Endodermal cell (in vitro differentiated cells): ENCODE measurements at places on chromosomes 6 and 20.
A peak's percentile ranks its signal among the peaks of the same experiment; 100 is the strongest.

- DNase-seq, result no peak
Observed at GRCh38 chr6:157075549-157076450, 247.5 kb downstream of the TMEM242 start.

DNA sequence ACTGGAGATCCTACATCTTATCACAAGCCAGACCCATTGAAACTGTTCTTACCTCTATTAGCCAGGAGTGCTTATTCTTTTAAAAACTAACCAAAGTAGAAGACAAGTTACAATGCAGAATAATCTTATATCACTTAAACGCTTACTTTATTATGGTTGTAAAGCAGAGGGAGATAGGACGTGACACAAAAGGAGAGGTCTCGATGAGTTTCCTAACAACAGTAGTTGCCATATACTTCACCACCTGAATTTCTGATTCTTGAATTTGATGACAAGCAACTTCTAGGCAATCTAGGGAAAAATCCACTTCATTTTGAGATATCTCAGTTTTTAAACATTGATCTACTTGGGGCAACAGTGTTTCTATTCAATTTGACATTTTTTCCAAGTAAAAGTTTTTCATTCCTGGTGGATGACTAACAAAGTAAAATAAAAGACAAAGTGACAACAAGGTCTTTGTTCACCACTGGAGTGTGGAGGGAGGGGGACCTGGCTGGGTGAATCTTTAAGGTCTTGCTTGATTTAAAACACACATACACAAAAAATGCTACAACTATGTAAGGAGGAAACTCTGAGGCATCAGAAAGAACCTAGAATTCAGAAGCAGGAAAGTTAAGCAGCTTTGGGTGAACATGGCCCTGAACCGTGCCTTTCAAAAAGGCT lies 110.9 kb downstream of the SMLR1 start:
- DNase-seq, result no peak

- no peak for DNase-seq
Observed at GRCh38 chr6:32424589-32425300, 14.9 kb upstream of the HLA-DRA start.

GRCh38 chr6:7051780-7052442 lies 55.9 kb upstream of the RREB1 start:
- DNase-seq, result peak; percentile 88

DNA sequence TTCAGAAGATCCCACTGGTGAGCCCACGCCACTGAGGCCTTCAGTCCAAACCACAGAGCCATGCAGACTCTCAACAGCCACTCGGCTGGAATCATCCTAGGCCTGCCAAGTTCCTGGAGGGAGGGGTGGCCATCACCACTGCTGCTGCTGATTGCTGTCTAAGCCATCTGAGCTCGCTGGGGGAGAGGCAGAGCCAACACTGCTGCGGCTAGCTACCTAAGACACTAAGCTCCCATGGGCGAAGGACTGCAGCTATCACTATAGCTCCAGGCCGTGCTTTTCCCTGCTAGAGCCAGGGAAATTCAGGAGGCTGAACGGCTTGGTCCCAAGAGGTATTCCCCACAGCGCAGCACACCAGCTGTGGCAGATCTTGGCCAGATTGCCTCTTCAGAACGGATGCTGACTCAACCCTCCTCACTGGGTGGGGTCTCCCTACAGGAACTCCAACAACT lies 73.6 kb downstream of the TBC1D32 start:
- no peak for DNase-seq

DNA sequence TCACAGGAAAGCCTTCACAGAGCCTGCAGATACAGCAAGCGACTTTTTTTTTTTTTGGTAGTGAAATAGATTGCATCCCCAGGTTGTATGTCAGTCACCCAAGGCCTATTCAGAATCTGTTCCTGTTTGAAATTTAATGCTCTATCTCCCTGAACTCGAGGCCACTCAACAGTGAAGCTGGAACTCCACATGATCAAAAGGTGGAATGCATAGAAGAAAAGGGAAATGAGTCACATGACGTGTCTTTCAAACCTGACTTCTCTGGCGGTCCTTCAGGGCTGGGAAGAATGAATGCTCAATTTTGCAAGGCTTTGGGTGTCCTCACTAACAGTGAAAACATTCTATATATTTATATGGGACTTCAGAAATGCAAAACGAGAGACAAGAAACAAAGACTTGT lies 88.4 kb upstream of the B3GAT2 start:
- no peak for DNase-seq

DNA sequence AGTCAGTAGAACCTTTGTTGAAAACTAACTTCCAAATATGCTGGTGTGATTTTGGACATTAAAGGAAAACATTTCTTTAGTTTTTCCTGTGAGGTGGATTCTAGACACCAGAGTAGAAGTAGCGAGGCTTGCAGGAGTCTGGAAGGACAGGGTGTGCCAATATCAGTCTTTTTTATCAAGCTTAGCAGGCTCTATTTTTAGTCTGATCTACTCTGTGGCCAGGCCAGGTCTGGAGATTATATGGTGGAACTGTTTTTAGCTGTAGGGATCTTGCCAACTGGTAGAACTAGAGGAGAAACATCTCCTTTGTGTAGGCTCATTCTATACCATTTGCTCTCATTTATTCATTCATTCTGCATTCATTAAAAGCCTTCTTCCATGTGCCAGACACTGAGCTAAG lies 42.7 kb downstream of the LRP11 start:
- DNase-seq, result no peak

- DNase-seq, result no peak
Observed at GRCh38 chr20:63365601-63366389, 4.6 kb upstream of the CHRNA4 start.

DNA sequence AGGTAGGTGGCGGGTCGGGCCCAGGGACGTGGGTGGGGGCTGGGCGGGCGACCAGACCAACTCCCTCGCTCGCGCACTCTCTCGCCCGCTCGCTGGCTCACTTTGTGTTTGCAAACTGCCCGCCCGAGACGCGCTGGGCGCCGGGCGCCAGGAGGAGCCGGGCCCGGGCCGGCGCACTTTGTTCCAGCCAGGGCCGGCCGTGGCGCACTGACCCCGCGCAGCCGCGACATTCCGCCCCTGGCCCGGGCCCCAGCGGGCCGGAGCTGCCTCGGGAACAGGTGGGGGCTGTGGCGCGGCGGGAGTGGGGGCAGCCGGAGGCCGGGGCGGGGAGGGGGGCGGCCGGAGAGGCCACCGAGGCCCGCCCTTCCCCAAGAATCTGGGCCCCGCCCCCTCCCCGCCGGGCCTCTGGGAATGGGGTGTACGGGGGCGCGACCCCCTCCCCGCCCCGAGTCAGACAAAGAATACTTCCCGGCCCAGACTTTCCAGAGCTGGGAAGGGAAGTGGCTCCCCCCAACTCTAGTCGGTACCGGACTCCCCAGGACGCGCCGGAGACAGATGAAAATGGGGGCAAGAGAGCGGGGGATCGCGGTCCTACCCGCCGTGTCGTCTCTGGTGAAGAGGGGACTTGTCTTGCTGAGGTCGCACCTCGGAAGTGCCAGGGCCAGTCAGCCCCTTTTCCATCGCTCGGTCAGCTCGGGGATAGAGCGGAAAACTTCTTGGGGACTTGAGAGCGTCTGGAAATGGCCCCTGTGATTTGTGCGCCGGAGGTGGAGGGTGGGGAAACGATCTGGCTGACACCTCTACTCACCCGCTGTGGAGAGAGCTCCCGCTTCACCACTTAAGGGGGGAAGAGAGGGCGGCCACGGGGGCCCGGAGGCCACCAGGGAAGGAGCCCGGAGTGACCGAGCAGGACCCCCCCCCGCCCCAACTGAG lies 951 bp downstream of the FOXP4 start:
- DNase-seq, result peak; percentile 84

GRCh38 chr20:35772563-35773058 lies 796 bp downstream of the PHF20 start:
- DNase-seq, result no peak

DNA sequence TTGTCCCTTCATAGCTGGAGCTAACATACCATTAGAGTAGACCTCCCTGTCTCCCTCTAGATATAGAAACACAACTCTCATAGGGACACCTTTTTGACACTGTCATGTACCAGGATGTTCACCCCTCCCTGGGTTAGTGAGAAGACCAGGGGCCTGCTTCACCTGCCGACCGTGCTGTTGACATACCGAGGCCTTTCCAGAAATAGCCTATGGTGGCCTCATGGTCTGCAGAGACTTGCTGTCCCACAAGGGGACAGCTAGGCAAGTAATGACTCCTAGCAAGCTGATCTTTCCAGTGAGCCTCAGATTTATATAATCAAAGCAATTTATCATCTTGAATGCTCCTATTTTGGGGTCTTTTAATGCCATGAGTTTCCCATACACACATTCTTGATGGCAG lies 15.0 kb downstream of the ZDHHC14 start:
- DNase-seq, result no peak

GRCh38 chr6:126102358-126102757 lies 116.0 kb downstream of the TRMT11 start:
- no peak for DNase-seq

- DNase-seq, result no peak
Observed at GRCh38 chr6:7467007-7467897, 74.2 kb upstream of the DSP start.

DNA sequence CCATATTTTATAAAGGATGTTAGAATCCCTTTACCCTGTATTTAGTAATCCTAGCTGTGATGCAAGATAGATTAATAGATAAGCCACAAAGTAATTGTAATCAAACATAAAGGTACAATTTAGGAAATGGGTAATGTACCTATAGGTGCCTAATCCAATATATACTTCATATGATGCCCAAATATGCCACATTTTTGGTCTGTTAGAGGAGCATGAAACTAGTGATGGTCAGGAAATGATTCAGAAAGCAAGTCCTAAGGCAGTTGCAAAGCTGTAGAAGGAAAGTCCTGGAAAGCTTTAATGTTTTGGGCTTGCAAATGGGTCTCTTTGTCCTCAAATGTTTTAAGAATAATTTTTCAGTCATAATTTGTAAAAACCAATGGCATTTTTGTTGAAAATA lies 76.6 kb upstream of the PTPRK start:
- no peak for DNase-seq

DNA sequence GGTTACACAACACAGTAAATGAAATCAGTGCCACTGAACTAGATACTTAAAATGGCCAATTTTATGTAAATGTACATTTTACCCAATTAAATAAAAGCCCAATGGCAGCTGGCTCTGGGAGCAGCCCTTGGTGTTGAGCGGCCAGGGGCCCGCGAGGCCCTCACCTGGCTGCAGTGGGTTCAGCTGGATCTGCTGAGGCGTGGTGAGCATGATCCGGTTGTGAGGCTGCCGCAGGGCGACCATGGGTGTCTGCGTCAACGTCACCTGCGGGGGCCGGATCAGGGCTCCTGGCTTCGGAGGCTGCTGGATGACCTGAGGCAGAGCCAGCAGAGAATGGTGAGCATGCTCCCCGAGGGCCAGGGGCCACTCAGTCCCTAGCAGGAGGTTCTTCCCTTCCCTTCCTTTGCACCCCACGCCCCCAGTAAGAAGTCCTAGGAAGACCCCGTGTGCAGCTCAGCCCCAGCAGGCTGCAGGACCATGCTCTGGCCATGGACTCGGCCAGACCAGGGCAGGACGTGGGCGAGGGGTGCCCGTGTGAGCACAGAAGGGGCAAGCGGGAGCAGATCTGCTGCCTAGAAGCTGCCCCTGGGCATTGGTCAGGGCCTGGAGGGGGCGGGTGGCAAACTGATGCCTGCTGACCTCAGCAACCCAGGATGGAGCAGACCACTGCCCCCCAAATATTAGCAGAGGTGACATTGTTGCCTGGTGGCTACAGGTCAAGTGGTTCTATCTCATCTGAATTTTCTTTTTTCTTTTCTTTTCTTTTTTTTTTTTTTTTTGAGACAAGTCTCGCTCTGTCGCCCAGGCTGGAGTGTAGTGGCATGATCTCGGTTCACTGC lies 61.9 kb downstream of the TAF4 start:
- no peak for DNase-seq

GRCh38 chr20:16917636-16918035 lies 169.5 kb downstream of the OTOR start:
- DNase-seq, result no peak

GRCh38 chr20:51661609-51662178 lies 106.5 kb downstream of the ATP9A start:
- DNase-seq, result no peak

DNA sequence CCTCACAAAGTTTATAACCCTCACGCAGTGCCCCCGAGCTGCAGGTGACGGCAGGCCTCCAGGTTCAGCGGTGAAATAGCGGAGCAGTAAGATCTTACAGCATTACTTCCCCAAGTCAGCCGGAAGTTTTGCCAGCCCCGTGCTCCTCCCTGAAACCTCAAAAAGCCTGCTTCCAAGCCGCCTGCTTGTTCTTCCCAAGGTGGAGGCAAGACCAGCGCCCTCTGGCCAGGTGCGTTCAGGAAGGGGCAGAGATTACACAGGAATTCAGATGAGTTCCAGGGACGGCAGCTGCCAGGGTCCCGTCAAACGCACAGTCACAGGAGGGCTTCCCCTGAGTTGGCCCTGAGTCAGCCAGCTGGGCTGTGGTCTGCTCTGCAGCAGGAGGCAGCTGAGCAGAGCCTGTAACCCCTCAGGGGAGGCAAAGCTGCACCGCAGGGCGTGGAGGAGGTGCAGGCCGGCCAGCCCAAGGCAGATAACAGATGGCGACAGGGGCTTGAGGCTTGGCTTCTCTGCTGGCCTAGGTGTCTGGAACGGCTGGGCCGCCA lies 124.1 kb upstream of the RPS6KA2 start:
- DNase-seq, result peak; percentile 81

DNA sequence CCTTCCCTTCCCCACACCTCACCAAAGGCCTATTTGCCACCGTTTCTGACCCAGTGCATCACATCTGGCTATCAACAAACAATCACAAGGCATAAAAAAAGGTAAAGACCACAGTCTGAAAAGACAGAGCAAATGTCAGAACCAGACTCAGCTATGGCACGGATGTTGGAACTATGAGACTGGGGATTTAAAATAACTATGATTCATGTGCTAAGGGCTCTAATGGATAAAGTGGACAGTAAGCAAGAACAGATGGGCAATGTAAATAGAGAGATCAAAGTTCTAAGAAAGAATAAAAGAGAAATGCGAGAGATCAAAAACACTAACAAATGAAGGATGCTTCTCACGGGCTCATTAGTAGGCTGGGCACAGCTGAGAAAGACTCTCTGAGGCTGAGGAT lies 99.5 kb downstream of the LAMP5 start:
- DNase-seq, result no peak

DNA sequence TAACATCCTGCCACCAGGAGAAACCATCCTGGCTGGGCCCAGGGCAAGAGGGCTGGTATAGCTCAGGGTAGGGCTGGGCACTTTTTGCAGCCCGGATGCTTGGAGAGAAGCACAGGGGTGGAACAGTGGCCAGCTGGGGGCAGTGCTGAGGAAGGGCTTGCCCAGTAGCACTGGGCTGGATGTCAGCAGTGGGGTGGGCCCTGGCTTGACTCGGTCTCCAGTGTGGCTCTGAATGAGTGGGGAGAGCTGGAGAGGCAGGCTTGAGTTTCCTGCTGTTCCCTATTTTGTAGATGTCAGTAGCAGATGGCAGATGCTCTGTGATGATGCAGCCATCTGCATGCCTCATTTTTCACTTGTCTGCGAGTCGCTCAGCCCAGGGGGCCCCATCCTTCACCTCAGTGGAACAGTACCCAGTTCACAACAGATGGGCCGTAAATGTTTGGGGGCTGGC lies 56.3 kb upstream of the TULP1 start:
- peak; percentile 88 for DNase-seq

GRCh38 chr20:3848565-3848964 lies 1.9 kb downstream of the MAVS start:
- no peak for DNase-seq
